Chondrocyte (in vitro differentiated cells): ENCODE measurements at places on chromosomes 2 and 18.

- DNase-seq: no peak
Measured at GRCh38 chr2:183157131-183157530, 32.9 kb downstream of the NUP35 start.

GRCh38 chr2:167790189-167790588, 457.2 kb downstream of the STK39 start:
- DNase-seq: no peak

- DNase-seq: no peak
Measured at GRCh38 chr2:42060718-42061619, 13.1 kb downstream of the PKDCC start.

- no peak for DNase-seq
Measured at GRCh38 chr2:2101924-2102323, 229.2 kb downstream of the MYT1L start.

DNA sequence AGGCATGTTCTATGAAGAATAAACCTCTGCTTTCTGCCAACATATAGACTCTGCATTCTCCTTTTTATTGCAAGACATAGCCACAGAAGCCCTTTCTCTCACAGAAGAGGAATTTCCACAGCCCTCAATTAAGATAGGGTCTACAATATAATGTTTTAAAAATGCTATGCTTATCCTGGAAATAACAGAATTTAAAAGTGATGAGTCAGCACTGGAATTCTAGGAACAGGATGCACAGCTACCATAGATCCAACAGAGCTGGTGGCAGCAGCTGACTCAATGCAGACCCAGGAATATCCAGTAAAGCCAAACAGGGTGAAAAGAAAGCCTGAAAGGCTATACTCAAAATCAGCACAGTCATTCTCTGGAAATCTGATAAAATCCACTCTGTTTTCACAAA, 866.9 kb downstream of the TRIB2 start:
- DNase-seq: no peak

DNA sequence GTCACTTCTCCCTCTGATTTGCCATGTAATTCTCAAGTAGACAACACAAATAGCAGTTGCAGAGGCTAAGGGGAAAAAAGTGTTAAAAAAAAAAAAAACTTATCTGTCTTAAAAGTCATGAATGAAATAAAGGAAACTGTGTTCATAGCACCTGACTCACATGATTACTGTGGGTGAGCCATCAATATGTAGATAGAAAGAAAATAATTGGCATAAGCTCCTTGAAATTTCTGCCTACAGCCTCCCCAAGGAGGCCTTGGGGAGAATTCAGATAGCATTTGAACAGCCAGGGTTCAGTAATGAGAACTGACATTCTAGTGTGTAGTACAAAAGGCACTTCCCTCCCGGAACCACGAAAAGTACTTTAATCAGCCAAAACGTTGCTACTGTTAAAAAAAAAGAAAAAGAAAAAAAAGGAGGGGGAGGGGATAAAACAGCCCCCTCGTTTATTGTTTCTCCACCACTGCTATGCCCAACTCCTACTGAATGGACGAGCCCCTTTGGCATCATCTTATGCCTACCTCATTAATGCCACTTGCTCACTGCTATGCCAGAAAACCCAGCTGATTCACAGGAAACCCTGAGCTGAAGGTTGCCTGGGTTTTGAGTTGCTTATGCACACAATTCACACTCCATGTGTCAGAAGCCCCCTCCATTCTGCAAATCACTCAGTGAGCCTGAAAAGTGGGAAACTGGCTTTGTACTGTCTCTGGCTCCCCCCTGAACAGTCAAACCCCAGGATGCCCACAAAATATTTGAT, 65.5 kb upstream of the KLF7 start:
- no peak for DNase-seq

- DNase-seq: no peak
Measured at GRCh38 chr2:127562936-127563335, 27.5 kb downstream of the MYO7B start.

GRCh38 chr2:171788316-171788993, 101.2 kb downstream of the DYNC1I2 start:
- no peak for DNase-seq

DNA sequence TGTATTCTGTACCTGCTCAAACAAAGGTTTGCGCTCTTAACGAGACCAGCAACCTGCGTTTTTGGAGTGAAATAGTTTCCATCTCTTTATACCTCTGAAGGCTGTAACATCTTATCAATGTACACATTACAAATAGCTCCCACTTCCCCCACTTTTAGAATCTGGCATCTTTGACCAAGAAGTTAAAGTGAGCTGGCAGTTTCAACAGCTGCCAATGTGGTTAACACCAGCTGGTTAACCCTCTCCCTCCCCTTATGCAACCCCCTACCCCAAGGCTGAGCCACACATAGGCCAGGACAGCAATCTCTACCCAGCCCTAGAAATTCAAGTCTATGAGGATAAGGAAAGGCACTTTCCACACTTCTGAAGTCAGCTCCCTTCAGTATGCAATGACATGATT, 2.2 kb upstream of the SERTAD2 start:
- DNase-seq: no peak

DNA sequence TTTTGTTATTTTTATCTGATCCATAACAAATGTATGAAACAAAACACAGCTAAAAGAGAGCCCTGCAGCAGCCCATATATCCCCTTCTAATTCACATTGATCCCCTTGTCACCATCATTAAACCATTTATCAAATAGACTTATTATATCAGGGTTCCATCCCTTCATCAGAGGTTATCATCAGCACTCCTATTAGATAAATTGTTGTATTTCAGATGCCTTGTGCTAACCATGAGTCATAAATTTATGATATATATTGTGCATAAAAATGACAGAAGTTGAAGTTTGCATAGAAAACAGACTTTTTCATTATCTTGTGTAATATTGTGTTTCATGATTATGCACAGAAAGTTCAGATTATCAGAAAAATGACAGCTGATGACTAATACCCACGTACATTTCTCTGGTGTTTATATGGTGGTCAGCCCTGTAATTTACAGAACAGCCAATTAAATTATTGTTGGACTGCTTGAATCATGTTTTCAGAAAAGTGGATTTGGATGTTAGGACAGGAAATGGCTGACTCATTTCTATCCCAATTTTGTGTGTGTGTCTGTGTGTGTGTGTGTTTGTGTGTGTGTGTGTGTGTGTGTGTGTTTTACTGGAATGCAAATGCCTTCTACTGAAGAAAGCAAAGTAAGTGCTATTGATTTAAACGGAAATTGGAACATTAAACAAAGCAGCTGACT, 80.9 kb downstream of the PPP1R1C start:
- no peak for DNase-seq

GRCh38 chr2:104854498-104855220, 744 bp downstream of the POU3F3 start:
- no peak for DNase-seq

DNA sequence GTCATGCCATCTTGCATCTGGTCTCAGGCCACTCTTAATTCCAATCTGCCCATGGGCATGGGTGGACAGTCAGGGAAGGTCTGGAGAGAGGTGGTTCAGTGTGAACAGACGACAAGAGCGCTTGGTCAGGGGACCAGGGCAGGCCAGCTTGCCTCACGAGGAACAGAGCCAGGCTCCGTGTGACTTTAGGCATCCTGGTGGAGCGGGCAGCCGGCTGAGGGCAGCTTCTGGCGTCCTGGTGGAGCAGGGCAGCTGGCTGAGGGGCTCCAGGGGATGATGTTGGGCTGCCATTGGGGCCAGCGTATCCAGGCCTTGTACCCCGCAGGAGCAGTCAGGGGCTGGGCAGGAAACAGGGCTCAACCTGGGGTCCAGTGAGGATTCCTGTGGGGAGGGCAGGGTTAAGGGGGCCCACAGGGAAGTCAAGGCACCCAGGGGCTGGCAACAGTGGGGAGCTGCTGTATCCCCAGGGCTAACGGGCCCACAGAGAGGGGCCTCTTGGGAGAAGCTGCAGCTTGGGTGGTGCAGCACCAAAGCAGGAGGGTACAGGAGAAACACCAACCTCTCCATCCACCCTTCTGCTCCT, 197.9 kb upstream of the TWIST2 start:
- no peak for DNase-seq

DNA sequence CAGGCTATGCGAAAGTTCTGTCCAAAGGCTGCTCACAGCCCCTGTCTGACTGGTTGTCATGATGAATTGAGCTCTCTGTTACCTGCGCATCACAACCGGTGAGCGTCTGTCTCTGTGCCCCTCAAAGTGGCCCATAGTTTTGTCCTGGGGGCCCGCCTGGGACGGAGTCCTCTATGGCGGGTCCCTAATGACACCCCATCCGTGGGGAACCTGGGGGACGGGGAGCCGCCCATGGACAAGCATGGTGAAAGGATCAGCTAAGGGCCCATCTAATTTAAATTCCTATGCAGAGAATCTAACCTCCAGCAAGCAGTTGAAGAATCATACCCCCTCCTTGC, 473 bp downstream of the ELMOD3 start:
- no peak for DNase-seq

DNA sequence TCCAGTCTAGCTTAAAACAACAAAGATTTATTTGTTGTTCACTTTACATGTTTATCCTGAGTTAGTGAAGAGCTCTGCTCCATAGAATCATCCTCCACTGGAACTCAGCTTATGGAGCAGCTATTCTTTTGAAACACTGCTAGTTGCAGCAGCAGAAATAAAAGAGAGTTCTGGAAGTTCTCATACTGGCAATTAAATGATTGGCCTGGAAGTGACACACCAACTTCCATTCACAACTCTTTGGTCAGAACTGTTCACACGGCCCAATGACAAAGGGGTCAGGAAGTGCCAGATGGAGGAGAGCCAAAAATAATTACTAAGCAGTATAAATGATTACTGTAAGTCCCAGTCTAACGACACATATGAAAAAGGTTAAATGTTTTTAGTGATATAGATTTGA, 39.1 kb downstream of the FBXO11 start:
- no peak for DNase-seq

GRCh38 chr18:3283908-3284307, 22.0 kb downstream of the MYL12B start:
- DNase-seq: no peak

DNA sequence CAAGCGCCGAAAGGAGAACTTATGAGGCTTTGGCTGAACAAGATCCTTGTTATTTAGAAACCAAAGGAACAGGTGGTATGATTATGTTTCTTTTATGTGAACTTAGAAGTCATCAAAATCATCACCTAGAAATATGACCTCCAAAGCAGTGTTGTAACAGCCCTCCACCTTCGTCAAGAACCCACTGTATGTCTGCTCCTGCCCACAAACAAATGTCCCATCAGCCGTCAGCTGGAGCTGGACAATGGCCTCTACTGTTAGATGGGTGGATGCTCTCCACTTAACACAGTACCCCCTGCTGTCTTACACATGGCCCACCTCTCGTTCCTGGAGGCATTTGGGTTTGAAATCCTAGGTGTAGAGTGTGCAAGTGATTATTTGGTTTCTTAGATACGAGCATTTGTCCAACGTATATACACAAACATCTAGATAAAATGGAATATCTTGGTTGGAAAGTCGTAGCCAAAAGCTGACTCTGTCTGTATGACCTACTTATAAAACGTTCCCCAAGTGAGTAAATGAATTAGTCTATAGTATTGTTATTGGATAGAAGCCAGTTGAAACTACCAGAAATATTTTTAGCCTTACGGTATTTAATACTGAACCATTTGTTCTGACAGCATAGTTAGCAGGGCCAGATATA, 113.0 kb downstream of the CRIM1 start:
- DNase-seq: no peak

- DNase-seq: no peak
Measured at GRCh38 chr18:62715759-62716615, 646 bp downstream of the PHLPP1 start.

GRCh38 chr2:103879101-103879500, 974.8 kb upstream of the POU3F3 start:
- DNase-seq: no peak

DNA sequence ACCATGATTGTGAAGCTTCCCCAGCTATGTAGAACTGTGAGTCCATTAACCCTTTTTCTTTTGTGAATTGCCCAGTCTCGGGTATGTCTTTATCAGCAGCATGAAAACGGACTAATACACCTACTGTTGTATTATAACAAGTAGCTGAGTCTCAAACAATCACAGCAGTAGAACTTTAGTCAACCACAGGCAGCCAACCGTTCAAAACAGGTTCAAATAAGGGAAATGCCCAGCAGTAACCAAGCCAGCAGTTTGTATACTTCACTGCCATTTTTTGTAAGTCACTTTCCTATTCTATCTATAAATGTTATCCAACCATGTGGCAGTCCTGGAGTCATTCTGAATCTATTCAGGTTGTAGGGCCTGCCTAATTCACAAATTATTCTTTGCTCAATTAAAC, 1560.6 kb upstream of the SLC39A10 start:
- no peak for DNase-seq

DNA sequence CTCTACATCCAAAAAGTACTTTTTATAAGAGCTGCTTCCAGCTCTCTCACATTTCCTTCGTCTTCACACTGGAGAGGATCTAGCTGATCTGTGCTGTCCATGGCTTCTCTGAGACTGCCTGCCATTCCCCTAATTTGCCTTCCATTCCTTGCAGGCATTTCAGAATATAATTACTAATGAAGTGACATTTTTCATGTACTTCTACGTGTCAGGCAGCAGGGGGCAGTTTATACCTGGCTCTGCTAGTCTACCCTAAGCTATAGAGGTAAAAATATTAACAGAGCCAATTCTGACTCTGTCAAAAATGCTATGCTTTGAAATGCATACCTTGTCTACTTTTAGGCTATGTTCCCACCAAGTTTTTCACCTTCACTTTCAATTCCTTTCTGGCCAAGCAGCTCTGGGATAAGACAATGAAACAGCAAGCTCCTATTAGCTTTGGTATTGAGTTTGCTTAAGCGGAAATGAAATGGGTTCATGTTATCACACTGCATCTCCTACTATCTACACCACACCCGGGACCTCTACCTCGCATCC, 81.9 kb downstream of the MEP1B start:
- DNase-seq: no peak

- no peak for DNase-seq
Measured at GRCh38 chr2:190179754-190180312, 117.3 kb upstream of the MSTN start.
